Bronchial epithelial cell (primary cell): ENCODE measurements at places on chromosomes 11 and 22. TPM values are rescaled to one million over a fixed set of nuclear protein-coding genes. Genes with fewer than 3 reads are reported as not detected.

The MS4A6A gene
- total RNA-seq = not detected in 2 replicates

The APOBEC3F gene
- total RNA-seq = 0.79 and 2.0 TPM in 2 replicates

The C22orf15 gene
- total RNA-seq = not detected in 2 replicates

The PATE4 gene
- total RNA-seq = not detected in 2 replicates

The ANO1 gene
- 1.3 and 1.4 TPM in 2 replicates for total RNA-seq

The DCDC1 gene
- total RNA-seq = not detected in 2 replicates

The MAP6 gene
- total RNA-seq = 0.13 TPM in 1 of 2 replicates, not detected in the other

The DDI1 gene
- not detected in 2 replicates for total RNA-seq

The AIFM3 gene
- 2.4 and 2.8 TPM in 2 replicates for total RNA-seq

The TRIM48 gene
- not detected in 2 replicates for total RNA-seq

The CARD18 gene
- total RNA-seq = 0.26 and 0.38 TPM in 2 replicates

The KRTAP5-8 gene
- not detected in 2 replicates for total RNA-seq

The GNG3 gene
- total RNA-seq = not detected in 2 replicates

The TRMU gene
- 32.3 and 38.7 TPM in 2 replicates for total RNA-seq

The P2RX3 gene
- not detected in 2 replicates for total RNA-seq

The CD82 gene
- total RNA-seq = 48.7 and 84.9 TPM in 2 replicates

The GCAT gene
- 12.8 and 27.6 TPM in 2 replicates for total RNA-seq

The FJX1 gene
- 11.8 and 24.7 TPM in 2 replicates for total RNA-seq

The PTPN5 gene
- total RNA-seq = not detected in 2 replicates

The GDPD4 gene
- not detected in 2 replicates for total RNA-seq

The OR8J1 gene
- total RNA-seq = not detected in 2 replicates

The SAA1 gene
- total RNA-seq = 1.6 and 4.7 TPM in 2 replicates

The CLTCL1 gene
- total RNA-seq = 13.7 and 20.2 TPM in 2 replicates

The SLC25A45 gene
- 0.26 and 0.77 TPM in 2 replicates for total RNA-seq

The DGAT2 gene
- total RNA-seq = 2.6 and 23.2 TPM in 2 replicates

The SOX10 gene
- not detected in 2 replicates for total RNA-seq

The CDC45 gene
- total RNA-seq = 0.26 and 1.2 TPM in 2 replicates

The ACR gene
- total RNA-seq = not detected in 2 replicates

The HBG2 gene
- total RNA-seq = not detected in 2 replicates

The TMEM9B gene
- total RNA-seq = 53.8 and 56.3 TPM in 2 replicates

The OR52I2 gene
- total RNA-seq = not detected in 2 replicates

The IFTAP gene
- total RNA-seq = 16.1 and 17.2 TPM in 2 replicates

The TUBA8 gene
- total RNA-seq = 0.13 and 0.26 TPM in 2 replicates

The FERMT3 gene
- 0.51 and 0.53 TPM in 2 replicates for total RNA-seq

The MUC6 gene
- under 0.01 TPM in 1 of 2 replicates, not detected in the other for total RNA-seq

The MICAL2 gene
- total RNA-seq = 75.0 and 95.9 TPM in 2 replicates

The OTOG gene
- not detected in 2 replicates for total RNA-seq

The OR51B5 gene
- not detected in 2 replicates for total RNA-seq

The HIC2 gene
- 1.8 and 3.2 TPM in 2 replicates for total RNA-seq

The OR5F1 gene
- total RNA-seq = not detected in 2 replicates

The WT1 gene
- not detected in 2 replicates for total RNA-seq

The KDM4D gene
- total RNA-seq = 0.53 and 0.90 TPM in 2 replicates

The LPXN gene
- total RNA-seq = 1.6 and 1.7 TPM in 2 replicates

The RAB39A gene
- total RNA-seq = not detected in 2 replicates

The KLHL35 gene
- total RNA-seq = 0.79 and 1.0 TPM in 2 replicates

The TRPT1 gene
- 17.9 and 24.5 TPM in 2 replicates for total RNA-seq

The SHISAL1 gene
- total RNA-seq = under 0.01 and 0.26 TPM in 2 replicates

The MS4A3 gene
- total RNA-seq = not detected in 2 replicates

The GSTT2B gene
- 0.79 and 0.90 TPM in 2 replicates for total RNA-seq

The GRM5 gene
- total RNA-seq = under 0.01 TPM in 1 of 2 replicates, not detected in the other

The PAMR1 gene
- total RNA-seq = 3.1 and 5.3 TPM in 2 replicates

The RIC3 gene
- total RNA-seq = 0.26 TPM in 2 replicates

The DERL3 gene
- 0.26 TPM in 2 replicates for total RNA-seq

The UBE2L6 gene
- total RNA-seq = 7.4 and 13.6 TPM in 2 replicates
